RCC 7860 (cell line): ENCODE measurements at places on chromosomes 1 and 21.

GRCh38 chr21:38807441-38807871, 1.7 kb downstream of the ETS2 start:
- DNase-seq, result no peak

DNA sequence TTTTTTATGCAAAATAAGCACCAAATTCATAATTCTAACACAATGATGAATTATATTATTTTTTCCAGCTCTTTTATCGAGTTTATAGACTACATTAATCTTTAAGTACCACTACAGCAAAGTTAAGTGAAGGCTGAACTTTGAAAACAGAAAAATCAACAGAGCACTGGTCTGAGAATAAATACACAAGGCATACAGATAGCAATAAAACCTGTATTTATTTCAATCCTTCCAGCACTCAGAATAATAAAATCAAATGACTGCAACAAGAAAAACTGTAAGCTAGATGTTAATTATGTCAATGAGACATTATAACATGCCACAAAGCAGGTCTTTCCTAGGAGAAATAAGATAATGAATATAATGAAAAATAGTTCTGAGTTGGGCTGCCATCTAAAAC, 24.5 kb downstream of the NUCKS1 start:
- no peak for DNase-seq

- DNase-seq, result no peak
Measured at GRCh38 chr1:19366599-19367536, 54.7 kb downstream of the SLC66A1 start.

- no peak for DNase-seq
Measured at GRCh38 chr1:54593571-54594160, 29.7 kb downstream of the FAM151A start.

DNA sequence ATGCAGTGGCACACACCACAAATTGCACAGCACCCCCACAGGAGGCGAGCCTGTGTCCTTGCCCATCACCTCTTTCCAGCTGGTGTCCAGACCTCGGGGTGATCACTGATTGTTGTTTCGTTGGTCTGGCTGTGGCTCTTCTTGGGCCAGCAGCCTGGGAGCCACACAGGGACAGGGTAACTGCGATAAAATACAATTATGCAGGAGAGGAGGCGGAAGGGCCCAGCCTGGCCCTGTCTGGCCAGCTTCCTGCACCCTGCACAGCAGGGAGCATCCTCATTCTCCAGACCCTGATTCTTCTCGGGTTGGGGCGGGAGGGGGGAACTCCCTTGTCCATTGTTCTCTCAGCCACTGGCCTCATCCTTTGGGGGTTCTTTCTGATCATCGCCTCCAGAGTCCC, 83.6 kb downstream of the ADARB1 start:
- DNase-seq, result no peak

DNA sequence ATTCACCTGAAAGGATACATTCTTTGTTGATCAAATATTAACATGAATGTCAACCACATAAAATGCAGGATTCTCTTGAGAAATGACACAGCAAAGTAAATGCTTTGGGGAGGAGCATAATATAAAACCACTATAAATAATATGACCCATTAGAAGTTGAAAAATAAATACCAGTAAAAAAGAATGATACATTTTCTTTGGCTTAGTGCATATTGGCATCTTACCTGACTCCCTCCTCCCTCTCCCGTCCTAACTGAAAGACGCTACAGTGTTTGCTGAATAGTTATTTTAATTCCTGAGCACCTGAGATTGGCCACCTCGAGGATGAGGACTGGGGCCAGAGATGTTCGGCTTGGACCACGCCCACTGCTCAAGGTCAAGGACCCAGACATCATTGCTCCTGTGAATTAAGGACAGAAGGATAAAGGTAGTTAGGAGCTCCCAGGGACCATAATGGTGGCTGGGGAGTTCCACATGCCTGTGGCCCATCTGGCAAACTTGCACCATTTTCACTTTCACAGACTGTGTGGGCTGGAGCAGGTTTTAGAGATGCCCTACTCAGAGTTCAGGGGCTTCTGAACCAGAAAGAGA, 16.4 kb upstream of the CPLANE2 start:
- no peak for DNase-seq

DNA sequence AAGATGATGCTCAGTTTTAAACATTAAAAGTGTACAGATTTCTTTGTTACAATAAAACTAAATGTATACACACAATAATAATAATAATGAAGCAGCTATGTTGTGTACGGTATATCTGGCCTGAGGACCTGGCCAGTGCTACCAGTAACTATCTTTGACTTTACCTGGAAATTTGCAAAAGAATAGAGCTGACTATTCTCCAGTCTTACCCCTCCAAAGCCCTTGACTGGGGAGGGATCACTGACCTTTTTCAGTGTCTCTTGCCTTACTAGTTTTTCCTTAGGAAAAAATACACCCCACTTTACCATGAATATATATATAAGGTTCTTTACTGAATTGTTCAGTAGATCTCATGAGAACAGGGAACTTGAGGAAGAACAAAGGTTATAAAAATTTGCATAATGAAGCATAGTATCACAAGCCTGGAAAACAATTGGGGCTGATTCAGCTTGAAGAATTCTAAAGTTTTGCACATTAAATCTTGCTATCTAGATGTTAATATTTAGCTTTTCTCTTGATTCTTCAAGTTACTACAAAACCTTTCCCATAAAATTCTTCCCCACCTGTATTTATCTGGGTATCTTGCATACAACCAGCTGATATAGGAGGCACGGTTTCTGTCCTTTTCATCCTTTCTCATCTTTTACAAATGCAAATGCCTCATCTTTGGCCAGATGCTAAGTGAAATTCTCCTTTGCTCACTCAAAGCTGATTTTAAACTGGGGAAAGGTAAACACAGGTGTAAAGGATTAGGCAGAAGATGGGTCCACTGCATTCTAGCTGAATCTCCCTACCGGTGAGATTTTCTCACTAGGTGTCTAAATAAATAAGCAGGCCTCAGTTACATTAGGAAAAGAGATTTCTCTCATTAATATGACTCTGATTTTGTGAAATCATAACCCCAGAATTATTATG, 25.0 kb upstream of the SLAMF1 start:
- no peak for DNase-seq

DNA sequence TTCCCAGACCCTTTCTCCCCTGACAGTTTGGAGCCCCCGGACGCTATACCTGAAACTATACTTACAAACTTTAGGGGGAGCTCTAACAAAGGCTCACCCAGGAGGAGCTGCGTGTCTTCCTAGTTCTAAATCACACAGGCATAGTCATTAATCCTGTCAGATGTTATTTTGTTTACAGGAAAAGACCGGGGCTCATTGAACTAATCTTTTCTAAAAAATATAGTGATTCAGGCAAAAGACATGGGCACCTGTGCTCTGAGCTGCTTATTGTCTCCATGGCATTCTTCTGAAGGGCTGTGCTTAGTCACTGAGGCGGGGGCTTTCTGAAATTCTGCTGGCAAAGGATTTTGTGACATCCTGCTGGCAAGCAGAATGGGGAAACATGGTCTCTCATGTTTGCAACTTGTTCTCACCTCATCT, 1577.0 kb downstream of the NCAM2 start:
- no peak for DNase-seq

DNA sequence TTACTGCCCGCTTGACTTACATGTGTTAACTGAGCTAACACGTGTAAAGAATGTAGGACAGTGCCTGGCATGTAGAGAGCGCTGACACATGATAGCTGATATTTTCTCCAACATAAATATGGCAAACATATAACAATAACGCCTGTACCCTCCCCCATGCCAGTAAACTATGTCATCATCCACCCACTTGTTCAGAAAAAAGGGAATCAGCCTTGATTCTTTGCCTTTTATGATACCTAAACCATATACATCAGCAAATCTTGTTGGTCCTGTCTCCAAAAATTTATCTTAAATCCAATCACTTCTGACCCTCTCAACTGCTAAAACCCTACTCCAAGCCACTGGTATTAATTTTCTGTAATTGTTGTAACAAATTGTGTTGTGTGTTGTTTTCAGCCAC, 1.1 kb upstream of the ZNF692 start:
- no peak for DNase-seq

DNA sequence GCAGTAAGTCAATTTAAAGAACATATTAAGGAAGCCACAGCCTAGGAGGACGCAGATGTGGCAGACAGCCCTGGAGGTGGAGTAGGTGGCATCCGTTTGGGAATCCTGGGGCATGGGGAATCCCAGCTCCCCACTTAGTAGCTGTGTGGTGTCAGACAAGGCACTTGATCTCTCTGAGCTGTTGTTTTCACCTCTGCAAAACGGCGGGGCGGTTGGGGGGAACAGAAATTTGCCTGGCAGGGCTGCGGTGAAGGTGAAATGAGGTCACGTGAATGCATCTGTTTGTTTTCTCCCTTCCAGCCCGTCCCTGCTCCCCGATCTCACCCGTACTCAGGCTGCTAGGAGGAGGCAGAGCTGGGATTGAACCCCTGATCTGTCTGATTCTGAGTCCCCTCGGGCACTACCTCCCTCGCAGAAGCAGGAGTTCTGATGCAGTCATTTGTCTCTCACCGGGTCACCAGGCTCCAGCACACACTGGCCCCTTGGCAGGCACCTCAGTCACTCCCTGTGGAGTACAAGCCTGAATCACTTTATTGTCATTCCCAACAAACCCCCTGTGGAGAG, 2.2 kb upstream of the LAPTM5 start:
- DNase-seq, result peak; percentile 44

GRCh38 chr1:20212685-20213331, 26.5 kb upstream of the PLA2G2C start:
- DNase-seq, result peak; percentile 81

- no peak for DNase-seq
Measured at GRCh38 chr1:153364766-153365666, 7.4 kb downstream of the S100A9 start.

- DNase-seq, result no peak
Measured at GRCh38 chr1:218546314-218546713, 201.2 kb downstream of the TGFB2 start.

GRCh38 chr1:211153932-211154331, 20.0 kb upstream of the KCNH1 start:
- DNase-seq, result no peak

DNA sequence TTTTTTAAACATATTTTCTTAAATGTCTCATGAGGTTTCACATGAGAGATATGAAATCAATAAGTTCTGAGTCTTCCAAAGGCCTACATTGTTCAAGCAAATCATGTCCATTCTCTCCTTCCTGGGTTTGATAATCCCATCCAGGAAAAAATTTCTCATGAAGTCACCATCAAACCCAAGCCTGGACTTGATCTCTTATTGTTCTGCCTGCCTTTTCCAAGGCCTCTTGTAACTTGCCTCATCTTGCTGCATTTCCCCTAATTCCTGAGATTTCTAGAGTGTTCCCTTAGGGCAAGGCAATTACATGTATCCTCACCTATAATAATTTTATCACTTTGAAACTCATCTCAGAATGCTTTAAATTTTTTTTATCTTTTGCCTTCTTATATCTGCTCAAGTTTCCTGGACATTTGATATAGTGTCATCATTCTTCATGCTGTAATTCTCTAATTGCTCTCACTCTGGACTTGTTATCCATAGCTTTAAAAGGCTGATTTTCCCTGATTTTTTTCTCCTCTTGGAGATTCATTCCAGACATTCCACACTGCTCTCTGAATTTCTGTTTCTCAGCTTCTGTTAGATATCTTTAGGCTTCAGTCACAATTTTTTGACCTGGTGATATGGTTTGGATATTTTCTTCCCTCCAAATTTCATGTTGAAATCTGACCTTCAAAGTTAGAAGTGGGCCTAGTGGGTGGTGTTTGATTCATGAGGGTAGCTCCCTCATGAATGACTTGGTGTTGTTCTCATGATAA, 126.4 kb downstream of the LRRC7 start:
- DNase-seq, result no peak

DNA sequence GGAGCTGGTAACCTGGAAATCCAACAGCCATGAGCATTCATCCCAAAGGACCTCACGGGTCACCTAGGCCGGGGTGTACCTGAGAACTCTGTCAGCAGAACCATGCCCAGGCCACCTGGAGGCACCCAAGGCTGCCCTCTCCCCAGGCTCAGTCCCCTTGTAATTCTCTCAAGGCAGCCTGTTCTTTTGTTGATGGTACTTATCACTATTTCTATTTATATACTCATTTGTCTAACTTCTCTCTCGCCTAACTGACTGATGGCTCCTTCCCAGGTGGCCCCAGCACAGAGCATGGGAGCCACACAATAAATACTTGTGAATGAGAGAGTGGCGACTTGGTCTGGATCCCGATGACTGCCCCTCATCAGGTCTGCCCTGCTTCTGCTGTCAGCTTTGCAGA, 16.7 kb downstream of the CASP9 start:
- DNase-seq, result no peak

DNA sequence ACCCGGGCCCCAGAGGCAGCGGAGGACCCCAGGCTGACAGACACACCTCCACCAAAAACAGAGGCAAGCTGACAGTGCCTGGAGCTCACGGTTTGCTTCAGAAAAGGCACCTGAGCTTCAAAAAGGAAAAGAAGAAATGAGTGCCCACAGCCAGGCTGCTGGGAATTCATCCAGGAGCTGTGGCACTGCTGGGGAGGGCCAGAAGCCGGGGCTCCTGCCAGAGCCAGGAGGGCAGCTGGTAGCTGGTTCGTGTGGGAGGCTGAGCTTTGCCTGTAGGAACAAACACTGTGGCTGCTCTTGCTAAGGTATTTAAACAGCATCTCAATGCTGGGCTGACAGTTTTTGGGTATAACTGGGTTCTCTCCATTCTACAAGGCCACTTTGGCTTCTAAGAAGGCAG, 19.5 kb downstream of the KCNJ6 start:
- DNase-seq, result no peak

DNA sequence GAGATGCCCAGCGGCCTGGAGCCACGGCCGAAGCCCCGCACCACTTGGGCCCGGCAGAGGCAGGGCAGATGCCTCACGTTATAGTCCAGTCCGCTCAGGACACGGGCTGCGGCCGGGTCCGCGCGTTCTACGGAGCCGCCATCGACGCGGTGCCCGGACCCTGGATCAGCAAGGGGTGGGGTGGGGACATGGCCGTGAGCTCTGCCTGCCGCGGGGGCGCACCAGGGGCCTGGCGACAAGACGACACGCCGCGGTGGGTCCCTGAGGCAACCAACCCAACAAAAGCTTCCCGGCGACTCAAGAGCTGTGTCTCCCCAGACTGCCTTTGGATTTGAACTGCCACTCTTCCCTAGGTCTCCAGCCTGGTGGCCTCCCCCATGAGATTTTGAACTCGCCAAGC, 211.4 kb upstream of the GREM2 start:
- no peak for DNase-seq

- no peak for DNase-seq
Measured at GRCh38 chr1:225777058-225777582, 506 bp upstream of the SRP9 start.

- DNase-seq, result peak; percentile 97
Measured at GRCh38 chr1:44628962-44629756, 45.1 kb downstream of the TMEM53 start.

DNA sequence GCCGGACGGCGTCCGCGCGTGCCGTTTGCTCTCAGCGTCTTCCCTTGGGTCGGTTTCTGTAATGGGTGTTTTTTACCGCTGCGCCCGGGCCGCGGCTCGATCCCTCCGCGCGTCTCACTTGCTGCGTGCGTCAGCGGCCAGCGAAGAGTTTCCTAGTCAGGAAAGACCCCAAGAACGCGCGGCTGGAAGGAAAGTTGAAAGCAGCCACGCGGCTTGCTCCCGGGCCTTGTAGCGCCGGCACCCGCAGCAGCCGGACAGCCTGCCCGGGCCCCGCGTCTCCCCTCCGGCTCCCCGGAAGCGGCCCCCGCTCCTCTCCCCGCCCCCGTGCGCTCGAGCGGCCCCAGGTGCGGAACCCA, 159.8 kb downstream of the RUNX1 start:
- peak; percentile 27 for DNase-seq
